ENCODE measurements at places on chromosomes 3 and 15.
A peak's percentile ranks its signal among the peaks of the same experiment; 100 is the strongest.

DNA sequence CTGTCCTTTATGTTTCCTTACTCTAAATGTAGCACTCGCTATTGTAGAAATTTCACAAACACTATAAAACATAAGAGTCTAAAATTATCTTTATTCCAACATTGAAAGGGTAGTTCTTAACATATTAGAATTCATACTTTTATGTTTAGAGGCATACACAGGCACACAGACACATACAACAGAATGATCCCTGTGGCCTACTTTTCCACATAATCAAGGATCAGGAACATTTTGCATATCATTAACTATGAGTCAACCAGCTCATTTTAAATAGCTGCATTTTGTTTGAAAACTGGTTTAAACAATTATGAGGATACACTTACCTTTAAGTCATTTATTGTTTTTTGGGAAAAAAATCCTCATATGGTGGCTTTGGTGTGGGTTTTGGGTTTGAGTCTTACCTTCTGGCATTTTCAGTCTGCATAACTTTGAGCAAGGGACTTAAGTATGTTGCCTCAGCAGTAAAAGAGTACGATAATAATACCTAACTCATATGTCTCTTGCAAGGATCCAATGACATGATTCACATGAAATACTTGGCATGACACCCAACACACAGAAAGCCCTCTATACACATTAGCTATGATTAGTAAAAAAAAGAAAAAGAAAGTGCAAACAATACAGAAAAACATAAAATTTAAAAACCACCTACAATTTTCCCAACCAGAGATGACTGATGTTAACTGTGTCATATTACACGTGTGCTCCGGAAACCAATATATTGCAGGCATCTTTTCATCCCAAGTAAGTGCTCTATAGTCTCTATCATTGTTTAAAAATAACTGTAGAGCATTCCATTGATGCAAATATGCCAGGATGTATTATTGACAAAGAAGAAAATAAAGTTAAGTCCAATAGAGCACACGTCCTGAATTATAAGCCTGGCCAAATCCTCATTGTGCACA, 213.1 kb upstream of the ADAMTS9 start:
- DNase-seq = no peak

- DNase-seq = no peak
These were observed 223.8 kb downstream of the NTRK3 start for GRCh38 chr15:88032787-88033186.

GRCh38 chr3:21466476-21466875, 284.5 kb downstream of the ZNF385D start:
- no peak for DNase-seq

- DNase-seq = peak; percentile 48
These were observed 57.2 kb downstream of the NIPA2 start for GRCh38 chr15:22895465-22896190.

- DNase-seq = peak; percentile 48
These were observed at the start of gene PLSCR4 for GRCh38 chr3:146250449-146251382. Gene PLSCR4 (minus strand): TSS chr3:146251105. CDS start chr3:146222071, 29,034 bp downstream.

DNA sequence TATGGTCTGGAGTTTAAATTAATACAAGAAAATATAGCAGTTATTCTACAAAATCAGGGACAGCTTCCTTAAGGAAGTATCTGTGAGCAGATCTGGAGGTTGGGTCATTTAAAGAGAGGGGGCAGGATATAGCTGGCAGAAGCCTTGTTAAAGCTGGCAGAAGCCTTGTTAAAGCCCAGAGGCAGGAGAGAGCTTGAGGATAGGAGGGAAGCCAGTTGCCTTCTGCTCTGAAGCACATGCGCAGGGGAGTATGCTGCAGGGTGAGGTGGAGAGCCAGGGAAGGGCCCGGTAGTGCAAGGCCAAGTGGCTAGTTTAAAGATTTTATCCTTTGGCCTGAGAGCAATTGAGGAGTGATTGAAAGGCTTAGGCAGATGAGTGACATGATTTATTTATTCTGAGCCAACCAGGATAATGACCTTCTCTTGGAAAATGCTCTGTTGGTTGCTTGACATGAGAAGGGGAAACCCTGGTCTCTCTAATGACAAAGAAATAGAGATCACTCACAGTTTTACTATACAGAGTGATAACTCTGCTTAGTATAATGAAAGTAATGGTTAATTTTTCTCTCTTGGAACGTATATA, 3.9 kb downstream of the EAF1 start:
- DNase-seq = no peak

DNA sequence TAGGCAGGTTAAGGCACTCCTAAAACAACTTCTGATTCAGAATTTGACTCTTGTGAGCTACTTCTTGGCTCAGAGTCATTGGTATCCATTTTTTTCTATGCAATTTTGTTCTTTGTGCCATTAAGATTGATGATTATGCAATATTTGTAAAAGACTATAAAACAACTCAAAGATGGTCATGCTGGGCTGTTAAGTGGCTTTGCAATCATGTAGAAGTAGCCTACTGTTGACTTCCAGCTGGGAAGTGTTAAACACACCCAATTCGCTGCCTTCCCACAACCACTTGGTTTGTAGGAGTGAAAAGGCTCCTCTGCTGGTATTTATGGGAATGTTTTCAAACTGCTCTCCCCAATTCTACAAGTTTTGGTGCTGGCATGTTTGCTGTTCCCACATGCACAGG, 74.7 kb upstream of the COL6A6 start:
- no peak for DNase-seq

DNA sequence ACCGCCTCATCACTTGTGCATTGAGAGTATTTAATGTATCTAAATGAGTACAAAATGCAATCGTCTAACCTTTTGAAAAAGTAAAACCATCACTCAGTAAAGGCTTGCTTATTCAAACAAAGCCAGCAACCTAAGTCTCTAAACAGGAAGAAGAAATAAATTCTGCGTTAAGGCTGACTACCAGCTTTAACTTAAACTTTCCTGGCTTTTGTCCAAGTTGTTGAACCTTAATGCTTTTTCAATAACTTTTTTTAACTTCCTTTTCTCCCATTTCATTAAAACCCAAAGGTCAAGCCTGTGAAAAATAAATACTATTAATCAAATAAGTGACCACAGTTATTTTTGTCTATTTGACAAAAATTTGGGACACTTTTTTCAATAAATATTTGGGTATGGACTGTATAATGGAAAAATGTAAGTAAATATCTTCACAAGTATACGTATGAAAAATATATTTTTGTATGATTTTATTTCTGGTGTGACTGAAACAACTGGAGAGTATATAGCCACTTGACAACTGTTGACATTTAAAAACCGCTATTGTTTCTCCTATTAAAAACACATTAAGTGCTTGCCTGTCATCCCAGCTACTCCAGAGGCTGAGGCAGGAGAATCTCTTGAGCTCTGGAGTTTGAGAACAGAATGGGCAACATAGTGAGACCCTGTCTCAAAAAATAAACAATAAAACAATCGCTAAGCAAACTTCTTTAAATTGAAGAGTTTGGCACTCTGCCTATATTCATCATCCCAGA, 2.9 kb downstream of the KLHL24 start:
- no peak for DNase-seq

DNA sequence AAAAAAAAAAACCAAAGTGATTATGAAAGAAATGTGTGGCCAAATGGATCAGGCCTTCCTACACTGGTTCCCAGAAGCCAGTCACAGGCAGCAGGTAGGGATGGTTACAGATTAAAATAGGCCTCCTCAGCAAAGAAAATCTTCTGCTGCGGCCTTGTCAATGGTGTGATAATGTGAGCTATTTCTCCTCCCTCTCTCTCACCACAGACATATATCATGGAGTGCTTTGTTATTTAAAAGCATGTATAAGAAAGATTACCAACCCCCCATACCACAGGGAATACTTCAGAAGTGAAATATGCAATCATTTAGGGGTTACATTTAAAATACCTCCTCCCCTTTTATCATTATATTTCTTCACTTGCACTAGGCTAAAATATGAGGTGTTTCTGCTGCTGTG, 32.2 kb upstream of the LRTM1 start:
- DNase-seq = no peak

DNA sequence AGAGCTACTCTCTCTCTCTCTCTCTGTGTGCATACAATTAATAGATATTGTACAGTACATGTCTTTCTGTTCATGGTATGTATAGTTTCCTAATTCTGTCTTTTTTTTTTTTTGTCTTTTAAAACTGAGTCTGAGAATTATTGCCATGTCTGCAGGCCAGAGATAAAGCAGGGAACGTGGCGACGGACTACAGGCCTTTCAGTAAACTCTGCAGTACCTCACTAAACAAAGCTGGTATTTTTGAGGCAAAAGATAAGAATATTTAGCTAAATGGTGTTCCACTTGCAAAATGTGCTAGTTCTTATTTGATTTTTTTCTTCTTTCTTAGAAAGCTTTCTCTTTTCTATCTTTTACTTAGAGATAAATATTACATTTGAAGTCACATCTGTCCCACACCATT, 44.0 kb upstream of the EHHADH start:
- no peak for DNase-seq

DNA sequence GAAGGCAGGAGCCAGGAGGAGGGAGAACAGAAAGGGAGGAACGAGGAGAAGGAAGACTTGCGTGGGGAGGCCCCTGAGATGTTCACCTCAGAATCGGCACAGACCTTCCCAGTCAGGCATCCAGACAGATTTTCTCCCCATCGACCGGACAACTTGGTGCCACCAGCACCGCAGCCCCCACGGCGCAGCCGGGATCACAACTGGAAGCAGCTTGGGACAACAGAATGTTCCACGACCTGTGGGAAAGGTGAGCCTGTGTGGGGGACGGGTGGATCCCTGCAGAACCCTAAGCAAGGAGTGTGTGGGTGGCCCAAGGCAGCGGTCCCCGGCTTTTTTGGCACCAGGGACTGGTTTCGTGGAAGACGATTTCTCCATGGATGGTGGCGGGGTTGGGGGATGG, 72.6 kb upstream of the NR2E3 start:
- no peak for DNase-seq

DNA sequence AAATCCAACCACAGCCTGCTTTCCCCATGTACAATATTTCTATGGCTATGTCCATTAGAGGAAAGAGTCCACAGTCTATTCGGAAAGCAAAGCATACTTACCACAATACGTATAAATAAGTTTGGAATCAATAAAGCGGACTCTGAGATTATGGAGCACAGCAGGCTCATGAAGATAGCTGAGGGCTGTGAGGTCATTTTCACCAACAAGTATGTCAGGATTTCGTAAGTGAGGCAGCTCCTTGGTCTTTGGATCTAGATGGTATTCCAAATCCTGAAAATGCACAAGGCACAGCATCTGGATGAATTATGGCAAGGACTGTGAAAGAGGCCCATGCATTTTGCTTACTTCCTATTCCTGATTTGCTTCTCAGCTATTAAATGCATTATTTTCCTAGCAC, 100.4 kb downstream of the MYO5A start:
- DNase-seq = no peak

DNA sequence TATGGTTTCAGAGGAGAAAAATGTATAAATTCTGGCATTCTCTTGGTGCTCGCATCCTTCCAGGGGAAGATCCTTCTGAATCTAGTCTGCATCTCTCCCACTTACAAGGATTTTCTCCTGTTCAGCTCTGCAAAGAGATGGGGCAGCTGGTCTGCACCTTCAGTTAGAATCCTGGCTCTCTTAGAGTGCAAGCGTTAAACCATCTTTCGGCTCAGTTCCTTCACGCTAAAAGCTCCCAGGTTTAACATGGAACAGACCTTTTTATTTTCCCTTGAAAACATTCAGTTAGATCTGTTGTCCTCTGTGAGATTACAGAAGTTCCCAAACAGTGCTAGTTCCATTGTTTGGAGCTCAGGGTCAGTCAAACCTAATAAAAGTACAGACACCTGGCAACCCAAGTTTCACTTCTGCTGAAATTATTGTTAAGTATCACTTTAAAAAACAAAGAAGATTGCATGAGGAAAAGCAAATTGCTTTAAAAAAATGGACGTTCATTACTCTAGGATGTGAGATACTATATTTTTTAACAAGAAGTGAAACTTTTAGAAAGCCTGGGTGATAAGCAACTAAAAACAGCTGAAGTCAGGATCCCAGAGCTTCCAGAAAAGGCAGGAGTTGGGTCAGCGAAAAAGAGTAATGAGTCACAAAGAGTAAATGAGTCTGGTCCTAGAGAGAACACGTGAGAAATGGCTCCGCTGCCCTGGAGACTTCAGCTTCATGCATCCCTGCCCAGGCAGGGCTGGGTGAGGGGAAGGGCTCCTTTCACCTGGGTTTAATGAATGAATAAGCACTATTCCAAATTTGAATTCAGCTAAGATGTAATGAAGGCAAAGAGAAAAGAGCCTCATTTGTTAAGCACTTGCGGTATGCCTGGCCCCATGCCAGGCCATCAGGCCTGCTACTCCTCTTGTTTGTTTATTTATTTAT, 63.3 kb downstream of the ABTB1 start:
- no peak for DNase-seq

GRCh38 chr15:85869124-85869523, 74.4 kb upstream of the KLHL25 start:
- no peak for DNase-seq

DNA sequence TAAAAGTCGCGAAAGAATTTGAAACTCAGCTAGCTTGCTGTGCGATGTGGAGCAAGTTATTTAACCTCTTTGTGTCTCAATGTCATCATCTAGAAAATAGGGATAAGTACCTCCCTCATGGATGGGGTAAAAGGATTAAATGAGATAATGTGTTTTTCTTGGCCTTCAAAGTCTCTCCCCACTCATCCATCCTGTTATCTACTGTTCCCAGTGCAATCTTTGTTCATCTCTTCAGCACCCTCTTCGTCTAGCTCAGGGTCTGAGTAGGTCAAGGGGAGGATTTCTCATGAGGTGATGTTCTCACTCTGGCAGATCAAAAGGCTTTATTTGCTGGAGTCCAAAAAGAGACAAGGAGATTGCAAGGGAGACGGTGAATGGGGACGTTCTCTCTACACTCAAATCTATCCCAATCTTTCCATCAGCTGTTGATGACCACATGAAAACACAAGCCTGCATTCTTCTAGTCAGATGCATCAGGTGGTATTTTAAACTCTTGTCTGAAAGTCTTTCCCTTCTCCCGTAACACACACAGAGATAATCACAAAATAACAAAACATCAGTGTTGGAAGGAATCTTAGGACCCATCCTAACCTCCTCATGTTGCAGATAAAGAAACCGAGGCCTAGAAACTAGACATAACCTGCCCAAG, 1.3 kb downstream of the MESD start:
- DNase-seq = no peak

DNA sequence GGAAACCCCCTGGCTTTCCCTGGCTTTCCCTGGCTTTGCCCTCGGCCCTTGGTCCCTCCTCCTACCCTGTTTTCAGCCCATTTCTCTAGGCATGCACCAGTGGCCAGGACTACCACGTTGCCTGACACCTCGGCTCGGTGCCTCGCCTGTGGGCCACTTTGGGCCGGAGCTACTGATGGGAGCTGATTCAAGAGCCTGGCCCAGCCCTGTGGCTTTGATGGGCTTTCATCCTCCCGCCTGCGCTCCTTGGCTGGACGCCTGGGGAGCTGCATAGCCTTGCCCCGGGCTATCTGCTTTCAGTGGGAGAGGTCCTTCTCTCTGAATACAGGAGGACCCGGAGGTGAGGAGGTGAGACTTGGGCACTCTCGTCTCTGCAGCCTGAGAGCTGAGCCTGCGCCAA, 192.7 kb upstream of the HES1 start:
- no peak for DNase-seq
